ENCODE measurements at places on chromosomes 6 and 20.

- no peaks in the 10 kb centered on the region for H3K4me1 ChIP-seq
- peak overlapping the region; percentile 91 for H3K27ac ChIP-seq
- no peaks in the 10 kb centered on the region for H3K36me3 ChIP-seq
- DNase-seq: no peak
Observed at GRCh38 chr6:13412639-13413465, 74.5 kb downstream of the GFOD1 start.

DNA sequence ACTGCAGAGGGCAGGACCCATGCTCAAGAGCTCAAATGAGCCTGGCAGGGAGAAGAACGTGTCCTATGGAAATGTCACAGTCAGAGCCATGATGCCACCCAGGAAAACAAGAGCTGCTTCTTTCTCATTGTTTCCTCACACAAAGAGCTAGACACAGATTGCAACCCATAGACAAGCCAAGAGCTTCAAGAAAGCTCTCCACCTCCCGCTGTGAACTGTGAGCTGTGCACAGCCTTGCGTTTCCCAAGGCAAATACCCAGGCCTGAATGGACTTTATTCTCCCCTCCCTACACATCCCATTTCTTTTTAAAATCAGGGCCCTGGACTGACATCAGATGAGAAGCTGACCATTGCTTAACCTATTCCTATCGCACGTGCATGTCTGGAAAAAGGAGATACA lies 388.8 kb downstream of the RNGTT start:
- no peaks in the 10 kb centered on the region for H3K36me3 ChIP-seq
- H3K27me3 ChIP-seq: no peaks in the 10 kb centered on the region

DNA sequence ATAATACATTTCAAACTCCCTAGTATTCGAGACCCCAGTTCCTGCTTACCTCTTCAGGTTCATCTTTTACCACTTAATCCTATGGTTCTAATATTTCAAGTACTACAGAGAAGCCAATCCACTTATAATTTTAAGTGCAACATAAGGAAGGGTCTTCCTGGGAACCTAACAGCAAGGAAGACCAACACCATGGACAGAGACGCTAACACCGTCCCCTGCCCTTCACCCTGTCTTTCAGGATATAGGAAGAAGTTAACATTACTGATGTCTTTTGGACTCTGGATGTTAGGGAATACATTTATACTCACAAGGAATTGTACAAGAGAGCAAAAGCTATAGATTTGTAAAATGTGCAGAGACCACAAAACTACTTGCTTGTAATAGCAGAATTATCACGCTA lies 565.0 kb upstream of the CHD6 start:
- no peak overlapping the region for H3K27ac ChIP-seq
- H3K36me3 ChIP-seq: no peaks in the 10 kb centered on the region

- no peak overlapping the region for H3K27ac ChIP-seq
- H3K36me3 ChIP-seq: no peaks in the 10 kb centered on the region
- H3K4me3 ChIP-seq: no peak overlapping the region
- peaks cover 27% of the 10 kb centered on the region for H3K4me1 ChIP-seq
Observed at GRCh38 chr20:49397525-49397924, 84.9 kb downstream of the KCNB1 start.

- H3K27me3 ChIP-seq: no peaks in the 10 kb centered on the region
- H3K36me3 ChIP-seq: peaks cover 39% of the 10 kb centered on the region
- H3K4me1 ChIP-seq: peaks cover 24% of the 10 kb centered on the region
Observed at GRCh38 chr20:32442630-32443373, 84.7 kb downstream of the ASXL1 start.
